Stimulated activated CD4-positive, alpha-beta T cell treated with anti-CD3 and anti-CD28 coated beads, TNF-alpha, amount 100 ng/mL, for 1 hour (primary cell): ENCODE measurements at places on chromosomes 3 and 15.

DNA sequence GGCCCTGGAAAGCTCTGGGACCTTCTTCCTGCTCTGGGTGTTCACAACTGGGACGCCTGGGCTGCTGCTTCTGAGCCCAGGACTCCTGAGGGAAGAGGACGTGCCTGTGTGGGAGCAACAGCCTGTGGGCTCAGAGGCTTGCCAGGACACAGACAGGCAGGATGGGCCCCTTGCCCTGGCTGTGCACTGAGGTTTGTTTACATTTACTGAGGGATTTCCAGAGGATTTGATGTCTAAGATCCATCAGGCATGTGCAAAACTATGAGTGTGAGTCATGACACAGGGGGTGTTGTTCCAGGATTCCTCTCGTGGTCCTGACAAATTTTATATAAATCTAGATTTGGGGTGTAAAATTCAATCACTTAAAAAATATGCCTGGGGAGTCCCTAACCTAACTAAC, 10.6 kb downstream of the CCR9 start:
- DNase-seq: no peak

DNA sequence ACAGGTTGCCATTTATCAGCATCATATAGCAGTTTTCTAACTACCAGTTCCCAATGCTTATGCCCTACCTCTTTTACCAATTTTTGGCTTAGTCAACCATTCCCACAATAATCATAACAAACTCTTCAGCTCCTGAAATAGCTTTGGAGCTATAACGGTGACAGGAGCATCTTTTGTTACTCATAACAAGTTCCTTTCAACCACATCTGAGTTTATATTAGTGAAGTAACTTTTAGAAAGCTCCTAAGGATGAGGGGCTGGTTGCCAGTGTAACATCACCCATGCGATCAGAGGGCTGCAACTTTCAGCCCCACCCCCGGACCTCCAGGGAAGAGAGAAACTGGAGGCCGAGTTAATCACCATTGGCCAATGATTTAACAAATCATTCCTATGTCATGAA, 495.3 kb upstream of the RASGRP1 start:
- DNase-seq: no peak

- DNase-seq: no peak
Observed at GRCh38 chr15:78179286-78179840, 30.2 kb downstream of the IDH3A start.

DNA sequence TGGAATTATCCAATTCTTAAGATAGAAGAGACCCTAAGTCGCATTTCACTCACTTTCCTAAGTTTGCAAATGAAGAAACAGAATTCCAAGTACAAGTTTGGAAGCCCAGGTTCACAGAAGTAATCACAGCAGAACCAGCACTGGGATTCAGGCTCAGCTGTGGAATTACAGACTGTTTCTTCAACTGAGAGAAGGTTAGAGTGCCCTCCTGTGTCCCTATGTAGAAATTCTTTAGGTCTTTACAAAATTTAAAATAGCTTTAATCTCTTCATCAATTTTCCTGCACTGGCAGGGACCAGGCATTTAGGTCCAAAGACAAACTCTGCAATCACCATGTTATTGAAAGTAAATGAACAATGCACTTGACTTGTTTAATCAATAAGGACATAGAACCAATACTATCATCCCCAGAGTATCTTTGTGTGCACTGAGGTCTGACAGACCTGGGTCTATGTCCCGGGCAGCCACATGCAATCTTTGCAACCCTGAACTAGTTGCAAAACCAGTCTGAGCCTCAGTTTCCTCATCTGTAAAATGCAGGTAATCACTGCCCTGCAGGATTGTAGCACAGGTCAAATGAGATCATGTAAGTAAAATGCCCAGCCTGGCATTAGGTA, 96.3 kb upstream of the ZBED2 start:
- no peak for DNase-seq

DNA sequence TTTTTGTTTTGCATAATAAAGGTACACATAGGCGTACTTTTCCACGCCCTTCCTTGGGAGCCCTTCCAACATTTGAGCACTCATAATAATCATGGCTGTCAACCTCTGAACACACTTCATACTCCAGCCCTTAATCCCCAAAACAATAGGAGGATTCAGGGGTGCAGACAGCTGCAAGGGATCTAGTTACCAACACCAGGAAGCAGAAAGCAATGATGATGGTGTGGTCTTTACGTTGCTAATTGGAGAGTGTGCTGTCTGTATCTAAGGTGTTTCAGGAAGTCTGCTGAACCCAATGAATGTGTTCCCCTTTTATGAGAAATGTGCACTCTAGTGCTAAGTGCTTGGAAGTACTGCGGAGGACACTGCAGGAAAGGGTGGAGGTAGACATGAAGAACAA, 60.3 kb upstream of the PDZRN3 start:
- DNase-seq: no peak

DNA sequence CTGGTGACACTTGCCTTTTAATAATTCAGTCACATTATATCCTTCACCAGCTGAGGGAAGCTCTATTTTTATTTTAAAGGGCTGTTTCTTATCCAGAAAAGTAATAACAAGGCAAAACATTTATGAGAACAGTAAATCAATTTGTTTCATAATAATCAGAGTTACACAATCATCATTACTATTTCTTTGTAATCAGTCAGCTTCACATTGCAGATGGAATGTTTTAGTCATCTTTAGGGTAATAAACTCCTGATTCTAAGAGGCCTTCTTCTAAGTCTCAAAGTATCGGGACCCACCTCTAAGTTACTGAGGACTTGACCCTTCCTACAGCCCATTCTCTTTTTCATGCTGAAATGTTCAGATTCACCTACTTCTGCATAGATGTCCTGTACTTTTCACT, 298.3 kb upstream of the TGFBR2 start:
- DNase-seq: no peak

DNA sequence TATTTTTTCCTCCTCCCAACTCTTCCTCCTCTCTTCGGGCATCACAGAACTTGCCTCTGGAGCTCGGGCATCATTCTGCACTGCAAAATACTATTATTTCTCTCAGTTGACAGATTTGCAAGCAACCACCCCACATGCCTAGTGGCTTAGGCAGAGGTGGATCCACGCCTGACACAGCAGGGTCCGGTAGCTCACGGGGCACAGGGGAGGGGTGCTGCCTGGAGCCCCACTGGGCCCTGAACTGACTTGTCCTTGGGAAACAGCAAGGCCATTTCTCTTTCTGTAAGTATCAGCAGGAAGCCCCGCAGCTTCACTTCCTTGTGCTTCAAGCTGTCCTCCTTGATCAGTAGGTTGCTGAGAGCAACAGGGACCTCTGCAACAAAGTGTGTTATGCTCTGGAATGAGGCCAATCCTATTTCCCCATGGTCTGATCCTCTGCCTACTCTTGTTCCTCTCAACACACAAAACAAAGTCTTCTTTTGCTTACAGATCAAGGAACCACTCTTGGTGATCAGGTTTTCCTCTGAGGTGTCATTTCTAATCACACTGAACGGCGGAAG, 69.1 kb downstream of the FAM174B start:
- DNase-seq: no peak

DNA sequence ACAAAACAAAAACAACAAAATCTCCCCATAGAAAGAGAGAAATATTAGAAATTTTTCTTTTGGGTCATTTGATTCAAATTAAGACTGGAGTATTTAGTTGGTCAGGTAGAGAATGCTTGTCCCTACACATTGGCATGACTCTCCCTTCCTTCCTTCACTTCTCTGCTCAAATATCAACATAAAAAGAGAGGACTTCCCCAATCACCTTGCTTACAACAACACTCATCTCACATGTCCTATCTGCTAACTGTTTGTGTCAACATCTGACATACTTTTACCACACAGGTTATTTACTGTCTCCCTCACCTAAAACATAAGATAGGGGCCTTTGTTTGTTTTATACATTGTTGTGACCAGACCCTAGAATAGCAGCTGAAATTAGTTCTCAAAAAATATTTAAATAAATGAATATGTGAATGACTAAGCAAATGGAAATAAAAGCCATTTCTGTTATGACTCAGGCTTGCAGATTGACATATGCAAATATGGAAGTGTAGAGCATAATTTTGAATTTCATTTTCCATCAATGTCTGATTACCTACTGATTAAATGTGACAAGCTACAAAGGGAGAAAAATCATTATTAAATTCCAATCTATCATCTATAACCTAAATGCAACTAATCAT, 304.8 kb downstream of the CTNNB1 start:
- DNase-seq: no peak

GRCh38 chr3:43142472-43142871, 36.6 kb upstream of the POMGNT2 start:
- DNase-seq: no peak

DNA sequence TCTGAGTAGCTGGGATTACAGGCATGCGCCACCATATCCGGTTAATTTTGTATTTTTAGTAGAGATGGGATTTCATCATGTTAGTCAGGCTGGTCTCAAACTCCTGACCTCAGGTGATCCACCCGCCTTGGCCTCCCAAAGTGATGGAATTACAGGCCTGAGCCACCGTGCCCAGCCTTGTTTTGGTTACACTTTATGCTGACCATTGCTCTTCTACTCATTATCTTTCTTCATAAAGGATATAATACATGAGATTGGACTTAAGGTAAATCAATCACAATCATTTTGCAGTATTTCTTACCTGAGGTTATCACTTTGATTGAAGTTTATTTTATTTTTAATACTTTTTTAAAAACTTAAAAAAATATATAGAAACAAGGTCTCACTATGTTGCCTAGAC, 2.2 kb upstream of the LEO1 start:
- no peak for DNase-seq

GRCh38 chr15:99169769-99170311, 65.0 kb downstream of the SYNM start:
- DNase-seq: no peak

- no peak for DNase-seq
Observed at GRCh38 chr3:38489766-38490165, 6.4 kb upstream of the EXOG start.

GRCh38 chr3:50418850-50419249, 59.5 kb upstream of the TMEM115 start:
- DNase-seq: no peak

DNA sequence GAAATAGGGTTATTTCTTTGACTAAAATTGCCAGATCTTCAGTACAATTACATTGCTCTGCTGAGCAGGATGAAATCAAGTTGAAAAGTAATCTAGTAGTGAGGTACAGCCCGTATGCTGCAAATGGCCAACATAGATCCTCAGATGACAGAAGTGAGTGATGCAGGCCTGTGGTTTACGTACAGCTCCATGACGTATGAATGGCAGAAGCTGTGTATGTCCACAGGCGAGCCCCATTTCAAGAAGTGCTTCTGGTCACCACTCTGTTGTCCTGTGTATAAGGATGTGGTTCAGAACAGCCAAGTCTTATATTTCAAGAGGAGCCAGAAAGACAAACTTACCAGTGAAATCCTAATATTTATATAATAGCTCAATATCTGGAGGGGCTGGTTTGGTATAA, 9.2 kb downstream of the CD86 start:
- no peak for DNase-seq

GRCh38 chr15:68537097-68537496, 41.7 kb upstream of the CORO2B start:
- no peak for DNase-seq

DNA sequence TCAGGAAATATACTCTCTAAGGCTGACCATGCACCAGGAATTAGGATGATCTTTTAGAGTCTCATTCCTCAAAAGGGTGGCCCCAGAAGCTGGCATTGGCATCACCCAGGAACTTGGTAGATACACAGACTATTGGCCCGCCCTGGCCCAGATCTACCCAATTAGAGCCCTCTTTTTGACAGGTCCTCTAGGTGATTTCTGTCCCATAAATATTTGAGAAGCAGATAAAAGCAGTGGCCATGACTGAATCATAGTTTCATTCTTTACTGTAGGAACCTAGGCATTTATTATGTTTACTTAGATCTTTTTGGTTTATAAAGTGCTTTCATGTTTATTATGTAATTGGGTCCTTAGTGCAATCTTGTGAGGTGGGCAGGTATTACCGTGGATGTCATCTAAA, 7.6 kb downstream of the TLNRD1 start:
- no peak for DNase-seq

- DNase-seq: no peak
Observed at GRCh38 chr3:77414881-77415280, 375.0 kb downstream of the ROBO2 start.

GRCh38 chr15:77709135-77709886, 76.6 kb upstream of the LINGO1 start:
- no peak for DNase-seq

- DNase-seq: no peak
Observed at GRCh38 chr3:183587336-183587735, 31.8 kb upstream of the KLHL6 start.

DNA sequence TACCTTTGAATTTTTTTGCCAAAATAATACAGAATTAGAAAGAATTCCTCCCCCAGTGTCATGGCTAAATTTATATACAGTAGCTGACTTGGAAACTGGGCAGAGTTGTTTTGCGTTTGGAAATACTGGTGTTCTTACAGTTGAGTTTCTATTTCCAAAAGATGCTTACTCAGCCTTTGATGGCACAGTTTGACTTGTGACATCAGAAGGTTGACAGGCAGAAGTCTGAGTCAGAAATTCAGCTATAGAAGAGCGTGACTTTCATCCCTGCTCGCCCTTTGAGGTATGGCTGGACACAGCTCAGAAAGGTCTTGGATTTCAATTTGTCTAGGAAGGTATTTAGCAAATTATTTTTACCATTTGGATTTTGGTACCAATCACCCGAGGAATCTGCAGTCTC, 175.8 kb downstream of the VGLL4 start:
- no peak for DNase-seq

DNA sequence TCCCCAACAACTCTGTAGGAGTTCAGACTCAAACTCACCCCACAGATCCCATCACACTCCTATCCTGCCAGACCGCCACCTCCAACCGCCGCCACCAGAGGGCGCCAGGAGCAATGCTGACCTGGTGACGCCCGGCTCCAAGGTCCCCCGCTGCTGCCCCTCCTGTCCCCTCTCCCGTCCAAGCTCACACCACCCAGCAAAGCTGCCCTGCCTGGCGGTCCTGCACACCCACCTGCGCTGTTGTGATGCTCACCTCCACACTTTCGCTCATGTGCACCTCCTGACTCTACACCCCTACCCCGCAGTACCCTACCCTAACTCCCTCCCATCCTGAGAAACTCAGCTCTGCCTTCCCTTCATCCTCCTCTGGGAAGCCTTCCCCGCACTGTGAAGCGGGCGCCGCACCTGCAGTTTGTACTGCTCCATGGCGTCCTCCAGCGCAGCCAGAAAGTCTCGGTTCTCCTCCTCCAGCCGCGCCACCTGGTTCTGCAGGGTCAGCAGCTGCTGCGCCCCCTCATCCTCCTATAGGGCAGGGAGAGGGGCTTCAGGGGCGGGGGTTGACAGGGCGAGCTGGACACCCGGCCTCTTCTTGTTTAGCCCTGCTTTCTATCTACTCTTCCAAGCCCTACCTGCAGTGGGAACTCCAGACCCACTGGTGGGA, 7.9 kb downstream of the KIF7 start:
- no peak for DNase-seq

DNA sequence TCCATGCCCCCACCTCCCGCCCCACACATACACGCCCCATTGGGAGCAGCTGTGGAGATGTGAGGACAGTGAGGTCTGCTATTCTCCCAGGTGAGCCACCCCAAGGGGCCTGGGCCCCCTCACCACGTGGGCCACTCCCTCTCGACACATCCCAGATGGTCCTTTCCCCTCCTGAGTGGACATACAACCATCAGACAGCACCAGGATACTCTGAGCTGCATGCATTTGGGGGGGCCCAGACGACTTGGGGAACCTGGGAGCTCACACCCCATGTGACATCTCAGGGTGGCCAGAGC, 17.5 kb downstream of the FBLN2 start:
- no peak for DNase-seq
